Progenitor cell of endocrine pancreas (in vitro differentiated cells): ENCODE measurements at places on chromosomes 7 and 10. TPM values are rescaled to one million over a fixed set of nuclear protein-coding genes. Genes with fewer than 3 reads are reported as not detected.

- no peak overlapping the region for H3K27ac ChIP-seq
- H3K36me3 ChIP-seq = no peaks in the 10 kb centered on the region
- no peaks in the 10 kb centered on the region for H3K27me3 ChIP-seq
- H3K4me1 ChIP-seq = no peaks in the 10 kb centered on the region
- no peak overlapping the region for H3K4me3 ChIP-seq
Measured at GRCh38 chr7:38478404-38478803, 152.8 kb downstream of the AMPH start.

DNA sequence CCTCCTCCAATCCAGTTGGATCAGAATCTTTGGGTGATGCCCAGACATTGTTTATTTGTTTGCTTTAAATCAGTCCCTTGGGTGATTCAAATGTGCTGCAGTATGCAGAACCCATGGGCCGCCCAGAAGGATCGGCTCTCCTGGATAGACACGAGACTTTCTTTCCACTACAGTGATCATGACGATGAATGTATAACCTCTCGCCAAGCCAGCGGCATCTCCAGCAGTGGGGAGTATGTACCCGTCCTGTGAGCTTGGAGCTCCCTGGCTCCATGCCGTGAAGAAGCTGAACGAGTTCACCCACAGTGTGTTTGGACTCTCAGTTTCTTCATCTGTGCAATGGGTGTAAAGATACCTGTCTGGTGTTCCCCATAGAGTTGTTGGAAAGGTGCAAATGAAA lies 162.3 kb downstream of the CAMK1D start:
- no peaks in the 10 kb centered on the region for H3K36me3 ChIP-seq
- no peak overlapping the region for H3K4me3 ChIP-seq
- H3K4me1 ChIP-seq = peaks cover 25% of the 10 kb centered on the region
- peaks cover 10% of the 10 kb centered on the region for H3K27me3 ChIP-seq
- no peak for DNase-seq

DNA sequence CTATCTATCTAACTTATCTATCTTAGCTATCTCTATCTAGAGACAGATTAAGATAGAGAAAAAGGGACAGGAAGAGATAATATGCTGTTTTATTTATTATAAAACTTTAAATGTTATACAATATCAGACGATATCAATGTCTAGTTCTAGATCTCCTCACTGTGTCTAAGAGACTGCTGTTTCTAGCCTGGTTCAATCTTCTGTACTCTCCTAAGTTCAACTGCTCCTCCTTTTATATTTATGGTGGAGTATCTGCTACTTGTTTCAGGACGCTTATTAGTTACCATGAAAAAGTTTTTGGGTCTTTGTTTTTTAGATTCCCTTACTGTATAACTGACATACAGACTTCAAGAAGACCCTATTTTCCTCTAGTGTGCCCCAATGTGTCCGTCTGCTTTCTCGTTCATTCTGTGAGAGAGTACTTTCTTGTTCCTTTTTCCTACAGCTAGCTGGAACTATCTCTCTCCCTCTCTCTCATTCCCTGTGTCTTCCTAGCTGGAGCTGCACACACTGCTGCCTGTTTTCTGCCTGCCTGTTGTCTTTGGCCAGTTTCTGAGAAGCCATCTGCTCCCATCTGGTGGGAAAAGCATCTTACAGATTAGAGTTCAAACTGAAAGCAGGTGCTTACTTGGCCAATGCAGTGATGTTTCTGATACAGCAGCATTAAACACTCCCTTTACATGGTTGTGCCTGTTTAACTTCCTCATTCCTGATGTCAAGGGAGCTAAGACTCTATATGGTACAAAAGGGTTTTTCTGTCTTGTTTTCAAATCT lies 49.4 kb upstream of the ARL4A start:
- no peak overlapping the region for H3K27ac ChIP-seq
- peaks cover 3% of the 10 kb centered on the region for H3K4me1 ChIP-seq
- H3K4me3 ChIP-seq = no peak overlapping the region
- no peak for DNase-seq
- H3K27me3 ChIP-seq = no peaks in the 10 kb centered on the region
- no peaks in the 10 kb centered on the region for H3K36me3 ChIP-seq

GRCh38 chr7:140653319-140654108 lies 12.9 kb upstream of the DENND2A start:
- H3K4me3 ChIP-seq = no peak overlapping the region

DNA sequence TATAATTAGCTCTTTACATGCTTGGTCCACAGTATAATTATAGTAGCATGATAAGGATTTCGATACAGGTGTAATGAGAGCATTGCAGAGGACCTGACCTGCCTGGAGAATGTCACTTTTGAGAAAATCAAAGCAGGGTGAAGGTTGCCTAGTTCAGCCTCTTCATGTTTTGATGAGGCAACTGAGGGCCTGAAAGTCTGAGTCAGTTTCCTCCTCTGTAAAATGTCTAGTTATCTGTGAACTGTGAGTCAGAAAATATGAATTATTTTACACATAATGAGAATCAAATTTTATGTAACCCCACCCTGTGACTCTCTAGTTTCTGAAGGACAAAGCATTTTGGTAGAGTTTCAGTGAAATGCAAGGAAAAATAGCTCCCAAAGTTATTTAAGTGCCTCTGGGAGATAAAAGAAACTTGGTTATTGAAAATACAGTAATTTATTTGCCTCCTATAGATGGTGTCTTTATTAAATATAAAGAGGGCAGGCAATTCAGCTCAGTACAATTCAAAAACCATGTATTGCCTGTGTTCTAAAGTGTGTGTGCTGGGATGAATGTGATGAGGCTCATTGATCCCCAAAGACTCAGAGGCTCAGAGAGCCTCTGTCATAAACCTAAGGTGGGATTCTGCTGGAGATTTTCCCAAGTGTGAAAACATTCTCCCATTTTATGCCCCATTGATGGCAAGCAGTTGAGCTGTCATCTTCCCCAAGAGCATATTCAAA lies 37.3 kb upstream of the SAMD9L start:
- DNase-seq = no peak
- no peak overlapping the region for H3K27ac ChIP-seq
- no peaks in the 10 kb centered on the region for H3K4me1 ChIP-seq
- no peak overlapping the region for H3K4me3 ChIP-seq
- peaks cover 43% of the 10 kb centered on the region for H3K27me3 ChIP-seq
- H3K36me3 ChIP-seq = no peaks in the 10 kb centered on the region

DNA sequence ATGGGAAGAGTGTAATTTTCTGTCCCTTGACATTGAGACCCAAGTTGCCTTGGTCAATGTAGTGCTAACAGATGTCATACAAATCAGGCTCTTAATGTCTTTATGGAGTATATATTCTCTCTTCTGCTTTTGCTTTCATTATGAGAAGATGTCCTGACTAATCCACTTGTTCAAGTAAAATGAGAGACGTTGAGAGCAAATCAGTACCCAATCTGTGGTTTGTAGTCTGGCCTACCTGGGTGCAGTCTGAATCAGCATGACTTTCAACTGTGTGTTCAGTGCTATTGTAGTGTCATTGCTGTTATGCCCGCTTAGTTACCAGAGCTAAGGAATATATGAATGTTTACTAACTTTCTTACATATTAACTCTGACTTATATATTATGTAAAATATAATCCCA lies 612.4 kb downstream of the ANKRD7 start:
- H3K4me1 ChIP-seq = no peaks in the 10 kb centered on the region
- no peak overlapping the region for H3K4me3 ChIP-seq
- no peaks in the 10 kb centered on the region for H3K36me3 ChIP-seq
- no peaks in the 10 kb centered on the region for H3K27me3 ChIP-seq
- no peak overlapping the region for H3K27ac ChIP-seq
- no peak for DNase-seq

GRCh38 chr10:14571866-14572507 lies 202.7 kb downstream of the FAM107B start:
- no peak overlapping the region for H3K4me3 ChIP-seq
- no peaks in the 10 kb centered on the region for H3K27me3 ChIP-seq
- peak overlapping the region; percentile 89 for H3K27ac ChIP-seq

Gene XRCC2
- 12.2 and 13.8 TPM in 2 replicates for total RNA-seq

Gene SAP25
- 7.7 and 8.1 TPM in 2 replicates for total RNA-seq

Gene GOT1
- 23.7 and 26.9 TPM in 2 replicates for total RNA-seq

Gene HSPA12A
- 9.1 and 10.3 TPM in 2 replicates for total RNA-seq

Gene C7orf33
- not detected in 2 replicates for total RNA-seq

Gene CNTNAP2
- total RNA-seq = 6.5 and 8.2 TPM in 2 replicates
